Transverse colon (tissue), 4 donors: ENCODE measurements at places on chromosomes 13 and 19. TPM values are rescaled to one million over a fixed set of nuclear protein-coding genes. Genes with fewer than 3 reads are reported as not detected.

Gene DMRTC2
- total RNA-seq, result not detected

Gene PABPC3
- total RNA-seq, result 0.20 TPM

Gene CSNK1A1L
- not detected for total RNA-seq

Gene GNA15
- 1.9 TPM for total RNA-seq

Gene ATP8B3
- 0.75 TPM for total RNA-seq

Gene C19orf67
- total RNA-seq, result 1.1 TPM

Gene KLK14
- 0.82 TPM for total RNA-seq

GRCh38 chr13:29963089-29963488 is 112.7 kb upstream of the UBL3 start:
- no peak for DNase-seq
- no peak overlapping the region for H3K27ac ChIP-seq
- no peaks in the 10 kb centered on the region for H3K27me3 ChIP-seq
- H3K36me3 ChIP-seq, result no peaks in the 10 kb centered on the region
- no peak overlapping the region for H3K4me3 ChIP-seq

DNA sequence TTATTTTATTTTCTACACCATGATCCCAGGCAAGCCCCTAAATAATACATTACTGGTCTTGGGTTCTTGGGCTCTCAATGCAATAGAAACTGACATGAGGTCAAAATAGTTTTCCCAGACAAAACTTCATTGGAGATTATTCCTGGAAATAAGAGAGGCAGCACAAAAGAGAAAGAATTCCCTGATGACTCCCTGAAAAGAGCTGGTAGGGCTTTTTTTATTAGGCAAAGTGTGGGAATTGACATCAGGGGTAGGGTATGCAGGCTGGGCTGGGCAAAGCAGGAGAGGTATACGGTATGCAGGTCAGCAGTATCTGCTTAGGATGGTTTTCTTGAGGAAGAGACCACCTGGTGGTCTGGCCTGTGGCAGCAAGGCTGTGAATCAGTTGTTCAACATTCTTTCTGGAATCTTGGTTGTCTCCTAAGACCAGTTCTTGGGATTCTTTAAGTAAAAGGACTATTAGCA is 9.3 kb upstream of the IGFL3 start:
- H3K36me3 ChIP-seq, result no peaks in the 10 kb centered on the region
- H3K4me1 ChIP-seq, result peaks cover 15% of the 10 kb centered on the region
- peak overlapping the region; percentile 54 for H3K27ac ChIP-seq
- no peaks in the 10 kb centered on the region for H3K27me3 ChIP-seq
- no peak for DNase-seq

GRCh38 chr19:11169896-11170678 is 14.5 kb upstream of the SPC24 start:
- H3K27ac ChIP-seq, result peak overlapping the region; percentile 87
- H3K4me1 ChIP-seq, result peaks cover 18% of the 10 kb centered on the region
- H3K4me3 ChIP-seq, result no peak overlapping the region

DNA sequence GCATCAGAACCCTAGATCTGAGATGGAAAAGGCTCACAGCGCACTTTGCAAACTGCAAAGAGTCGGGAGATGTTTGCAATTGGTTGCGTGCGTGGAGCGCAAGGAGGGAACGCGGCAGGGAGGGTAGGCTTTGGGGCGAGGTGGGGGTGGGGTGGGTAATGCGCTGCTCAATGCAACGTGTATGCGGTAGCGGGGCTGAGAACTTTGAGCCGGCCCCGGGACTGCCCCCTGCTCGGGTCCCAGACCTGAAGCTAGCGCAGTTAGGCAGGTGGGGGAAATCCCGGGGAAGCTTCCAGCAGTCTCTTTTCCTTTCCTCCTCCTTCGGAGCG is 971 bp downstream of the FOSB start:
- H3K27ac ChIP-seq, result peak overlapping the region; percentile 95
- no peak for DNase-seq
- H3K27me3 ChIP-seq, result peaks cover 23% of the 10 kb centered on the region
- peak overlapping the region; percentile 56 for H3K4me3 ChIP-seq
- H3K36me3 ChIP-seq, result no peaks in the 10 kb centered on the region

DNA sequence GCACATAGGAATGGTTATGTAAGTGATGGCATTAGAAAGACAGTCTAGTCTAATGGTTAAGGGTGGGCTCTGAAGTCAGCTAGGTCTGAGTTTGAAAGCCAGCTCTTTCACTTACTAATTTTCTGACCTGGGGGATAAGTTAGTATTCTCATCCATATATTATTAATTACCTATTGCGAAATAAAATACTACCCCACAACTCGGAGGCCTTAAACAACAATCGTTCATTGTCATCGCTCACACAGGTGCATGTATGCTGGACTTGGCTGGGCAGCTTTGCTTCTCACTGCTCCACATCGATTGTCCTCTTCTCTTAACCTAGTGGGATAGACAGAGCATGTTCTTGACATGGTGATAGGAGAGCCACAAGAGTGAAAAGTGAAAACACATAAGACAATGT is 54.7 kb downstream of the TNFSF11 start:
- H3K36me3 ChIP-seq, result no peaks in the 10 kb centered on the region
- no peaks in the 10 kb centered on the region for H3K4me1 ChIP-seq
- H3K4me3 ChIP-seq, result no peak overlapping the region

GRCh38 chr13:83881917-83882605 is at the start of gene SLITRK1:
Gene SLITRK1, minus strand, starts transcription at chr13:83882474. Its CDS starts 967 bp downstream, at chr13:83881507.
- no peak for DNase-seq
- no peaks in the 10 kb centered on the region for H3K36me3 ChIP-seq
- H3K27me3 ChIP-seq, result peaks cover 47% of the 10 kb centered on the region
- H3K4me1 ChIP-seq, result no peaks in the 10 kb centered on the region
- no peak within 1 kb of the TSS for H3K4me3 ChIP-seq
- no peak within 1 kb of the TSS for H3K27ac ChIP-seq

DNA sequence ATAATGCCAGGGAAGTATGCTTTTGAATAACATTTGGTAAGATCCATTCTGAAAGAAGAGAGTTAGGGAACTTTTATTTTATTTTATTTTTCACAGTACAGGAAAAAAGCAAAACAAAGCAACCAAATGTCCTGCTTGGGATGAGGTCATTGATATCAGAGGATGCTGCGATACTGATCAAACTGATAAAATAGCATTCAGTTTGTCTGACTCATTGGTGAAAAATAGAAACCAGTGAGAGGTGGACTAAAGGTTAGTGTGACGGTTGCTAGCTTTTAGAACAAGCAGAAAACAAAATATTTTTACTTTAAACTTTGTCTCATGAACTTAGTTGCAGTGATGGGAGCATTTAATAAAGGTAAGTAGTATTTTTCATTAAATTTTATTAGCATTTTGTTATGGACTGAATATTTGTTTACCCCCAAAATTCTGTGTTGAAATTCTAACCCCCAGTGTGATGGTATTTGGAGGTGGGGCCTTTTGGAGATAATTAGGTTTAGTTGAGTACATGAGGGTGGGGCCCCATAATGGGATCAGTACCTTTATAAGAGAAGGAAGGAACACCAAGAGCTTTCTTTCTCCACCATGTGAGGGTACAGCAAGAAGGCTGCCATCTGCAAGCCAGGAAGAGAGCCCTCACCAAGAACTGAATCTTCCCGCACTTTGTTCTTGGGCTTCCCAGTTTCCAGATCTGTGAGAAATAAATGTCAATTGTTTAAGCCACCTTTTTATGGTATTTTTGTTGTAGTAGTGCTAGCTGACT is 37.3 kb downstream of the ITGBL1 start:
- H3K36me3 ChIP-seq, result no peaks in the 10 kb centered on the region
- H3K4me3 ChIP-seq, result no peak overlapping the region
- no peaks in the 10 kb centered on the region for H3K4me1 ChIP-seq

DNA sequence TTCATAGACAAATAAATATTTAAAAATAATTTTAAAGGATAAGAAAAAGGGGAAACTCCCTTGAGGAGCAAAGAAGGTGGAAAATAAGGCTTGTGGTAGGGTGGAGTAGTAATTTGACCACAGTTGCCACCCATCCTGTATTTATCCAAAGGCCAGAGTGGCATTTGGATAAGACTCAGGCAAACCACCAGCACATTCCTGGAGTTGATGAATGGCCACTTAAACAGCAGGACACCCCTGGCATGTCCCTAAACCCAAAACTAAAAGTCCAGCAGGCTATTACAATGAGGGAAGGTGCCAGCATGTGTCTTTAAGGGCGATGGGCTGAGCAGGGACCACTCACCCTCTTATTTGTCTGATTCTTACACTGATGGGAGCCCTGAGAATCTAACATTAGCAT is 9.8 kb upstream of the FRY start:
- no peaks in the 10 kb centered on the region for H3K4me1 ChIP-seq
- no peaks in the 10 kb centered on the region for H3K27me3 ChIP-seq
- no peaks in the 10 kb centered on the region for H3K36me3 ChIP-seq
- H3K27ac ChIP-seq, result no peak overlapping the region

DNA sequence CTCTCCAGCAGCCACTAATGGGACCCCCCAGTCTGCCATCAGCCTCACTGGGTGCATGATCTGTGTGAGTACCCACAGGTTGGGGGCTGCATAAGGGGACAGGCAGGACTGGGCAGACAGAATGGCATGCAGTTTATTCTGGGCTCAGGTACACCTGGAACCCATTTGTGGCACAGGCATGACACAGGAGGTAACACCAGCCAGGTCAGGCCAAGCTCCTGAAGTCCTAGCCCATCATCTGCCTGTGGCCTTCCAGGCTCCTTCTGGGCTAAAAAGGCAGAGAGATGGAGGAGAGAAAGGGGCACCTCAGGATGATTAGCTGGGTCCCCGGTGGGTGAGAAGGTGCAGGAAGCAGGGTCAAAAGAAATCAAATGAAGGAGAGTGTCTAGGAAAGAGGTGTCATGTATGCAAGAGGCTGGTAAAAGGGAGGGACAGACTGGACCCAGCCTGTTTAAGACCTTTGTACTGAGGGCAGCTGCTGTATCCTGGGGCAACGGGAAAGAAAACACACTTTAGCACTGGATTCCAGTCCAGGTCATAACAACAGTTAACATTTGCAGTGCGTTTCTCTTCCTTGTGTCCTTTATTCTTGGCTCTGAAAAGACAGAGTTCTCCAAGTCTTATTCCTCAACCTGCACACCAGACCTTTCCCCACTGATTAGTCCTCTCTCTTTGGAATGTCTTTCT is 20.2 kb upstream of the DGKH start:
- H3K36me3 ChIP-seq, result no peaks in the 10 kb centered on the region
- peak; percentile 70 for DNase-seq
- H3K4me1 ChIP-seq, result peaks cover 25% of the 10 kb centered on the region
- H3K27ac ChIP-seq, result peak overlapping the region; percentile 86

DNA sequence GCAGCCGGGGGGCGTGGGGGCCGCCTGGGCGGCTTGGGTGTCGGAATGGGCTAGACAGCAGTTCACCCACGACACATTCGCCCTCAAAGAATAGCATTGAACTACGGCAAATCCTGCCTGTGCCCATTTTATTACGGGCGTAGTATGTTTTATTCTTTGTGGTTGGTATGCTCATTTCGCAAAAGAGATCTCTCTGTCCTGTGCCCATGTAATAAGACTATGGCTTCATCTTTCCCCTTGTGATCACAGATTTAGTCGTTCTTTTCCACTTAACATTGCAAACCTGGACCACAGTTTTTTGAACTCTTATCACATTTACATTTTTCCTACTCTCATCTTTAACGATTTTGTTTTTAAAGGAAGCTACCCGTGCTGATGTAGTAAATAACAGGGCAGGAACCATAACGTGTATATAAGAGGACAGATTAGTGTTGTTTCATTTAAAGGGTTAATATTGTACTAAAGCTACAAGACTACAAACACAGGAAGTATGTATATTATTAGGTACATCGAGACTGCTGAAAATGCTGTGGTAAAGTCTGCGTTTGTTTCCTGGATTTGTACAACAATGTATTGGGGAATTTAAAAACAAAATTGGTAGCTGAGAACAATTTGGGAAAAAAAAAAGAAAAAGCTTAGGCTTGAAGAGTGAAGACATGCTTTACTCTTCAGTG is 3.2 kb upstream of the MYCBP2 start:
- no peaks in the 10 kb centered on the region for H3K27me3 ChIP-seq
- no peaks in the 10 kb centered on the region for H3K36me3 ChIP-seq
- peak overlapping the region; percentile 91 for H3K27ac ChIP-seq
- peaks cover 21% of the 10 kb centered on the region for H3K4me1 ChIP-seq
- DNase-seq, result no peak

GRCh38 chr19:58355215-58355796 is 2.0 kb upstream of the A1BG start:
- H3K27me3 ChIP-seq, result peaks cover 26% of the 10 kb centered on the region
- no peak for DNase-seq
- H3K4me3 ChIP-seq, result no peak overlapping the region

DNA sequence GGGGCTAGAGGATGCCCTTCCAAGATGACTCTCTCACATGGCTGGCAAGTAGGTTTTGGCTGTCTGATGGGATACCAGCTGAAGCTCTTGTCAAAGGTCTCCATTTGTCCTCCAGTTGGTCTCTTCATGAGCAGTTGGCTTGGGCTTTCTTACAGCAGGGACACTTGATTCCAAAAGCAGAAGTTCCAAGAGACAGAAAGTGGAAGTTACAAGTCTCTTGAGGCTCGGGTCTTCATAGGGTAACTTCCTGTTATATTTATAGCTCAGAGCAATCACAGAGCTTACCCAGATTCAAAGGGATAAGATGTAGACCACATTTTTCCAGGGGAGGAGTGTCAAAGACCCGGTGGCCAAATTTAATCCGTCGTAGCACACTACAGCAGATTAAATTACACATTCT is 440.0 kb downstream of the RFC3 start:
- DNase-seq, result no peak
- no peak overlapping the region for H3K27ac ChIP-seq
- H3K36me3 ChIP-seq, result no peaks in the 10 kb centered on the region
- H3K4me1 ChIP-seq, result no peaks in the 10 kb centered on the region
- H3K4me3 ChIP-seq, result no peak overlapping the region
- H3K27me3 ChIP-seq, result no peaks in the 10 kb centered on the region

- DNase-seq, result no peak
- H3K36me3 ChIP-seq, result no peaks in the 10 kb centered on the region
- no peaks in the 10 kb centered on the region for H3K4me1 ChIP-seq
- H3K27me3 ChIP-seq, result no peaks in the 10 kb centered on the region
- no peak overlapping the region for H3K4me3 ChIP-seq
- H3K27ac ChIP-seq, result no peak overlapping the region
Measured at GRCh38 chr19:18931316-18932162, 9.5 kb downstream of the HOMER3 start.

GRCh38 chr19:32530773-32531172 is 50.2 kb upstream of the PDCD5 start:
- H3K4me1 ChIP-seq, result no peaks in the 10 kb centered on the region
- no peak overlapping the region for H3K27ac ChIP-seq
- H3K4me3 ChIP-seq, result no peak overlapping the region
- H3K27me3 ChIP-seq, result no peaks in the 10 kb centered on the region

DNA sequence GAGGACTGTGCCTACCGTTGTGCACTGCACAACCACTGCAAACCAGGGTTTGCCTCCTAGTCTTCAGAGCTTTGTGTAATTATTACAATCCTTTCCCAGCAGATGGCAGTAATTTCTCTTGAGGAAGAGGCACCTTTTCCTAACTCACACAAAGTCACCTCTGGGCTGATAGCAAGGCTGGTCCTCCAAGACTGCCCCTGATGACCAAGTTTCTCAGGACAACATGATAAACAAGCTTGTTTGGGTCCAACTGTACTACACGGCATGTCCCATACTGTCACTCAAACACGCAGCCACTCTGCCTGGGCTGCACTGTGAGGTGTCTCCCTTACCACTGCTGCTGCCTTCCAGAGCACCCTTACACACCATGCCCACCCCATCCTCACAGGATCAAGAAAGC is 39.3 kb downstream of the RFXAP start:
- H3K27ac ChIP-seq, result no peak overlapping the region
- H3K27me3 ChIP-seq, result no peaks in the 10 kb centered on the region
- DNase-seq, result no peak

GRCh38 chr19:7955696-7956095 is 12.2 kb upstream of the TIMM44 start:
- H3K36me3 ChIP-seq, result peaks cover 6% of the 10 kb centered on the region
- no peak overlapping the region for H3K4me3 ChIP-seq
- no peaks in the 10 kb centered on the region for H3K27me3 ChIP-seq
- DNase-seq, result no peak
- H3K4me1 ChIP-seq, result no peaks in the 10 kb centered on the region
